Smooth muscle cell of the coronary artery (primary cell): ENCODE measurements at places on chromosomes 1 and 21. TPM values are rescaled to one million over a fixed set of nuclear protein-coding genes. Genes with fewer than 3 reads are reported as not detected.

Gene ZNF281
- 15.9 and 19.1 TPM in 2 replicates for total RNA-seq

Gene CCDC30
- total RNA-seq: 0.38 and 1.8 TPM in 2 replicates

Gene TIAM1
- 0.75 and 5.3 TPM in 2 replicates for total RNA-seq

Gene SNIP1
- total RNA-seq: 15.6 and 16.3 TPM in 2 replicates

Gene MINDY1
- total RNA-seq: 7.1 and 11.0 TPM in 2 replicates

Gene IGSF3
- total RNA-seq: 0.47 and 1.1 TPM in 2 replicates

Gene HSPA6
- 0.75 and 0.94 TPM in 2 replicates for total RNA-seq

Gene ASPM
- total RNA-seq: 0.47 and 6.1 TPM in 2 replicates

Gene SSU72
- total RNA-seq: 24.2 and 47.0 TPM in 2 replicates

Gene SLC6A9
- total RNA-seq: 4.6 and 7.5 TPM in 2 replicates

Gene WNT9A
- 0.23 and 0.70 TPM in 2 replicates for total RNA-seq

Gene DCST1
- not detected in 2 replicates for total RNA-seq

Gene FAM89A
- 2.3 and 7.7 TPM in 2 replicates for total RNA-seq

Gene NAV1
- total RNA-seq: 6.9 and 26.6 TPM in 2 replicates

Gene FAM151A
- not detected in 2 replicates for total RNA-seq

Gene RNU1-2
- total RNA-seq: 2,564 and 3,022 TPM in 2 replicates

Gene TMCO2
- not detected in 2 replicates for total RNA-seq

Gene ASTN1
- total RNA-seq: not detected in 2 replicates

Gene GUCA2A
- not detected in 2 replicates for total RNA-seq

Gene CA14
- not detected in 2 replicates for total RNA-seq

Gene TCHH
- total RNA-seq: 0.08 and 0.12 TPM in 2 replicates

Gene RAB42
- total RNA-seq: 1.5 and 3.2 TPM in 2 replicates

Gene NCSTN
- 59.3 and 60.1 TPM in 2 replicates for total RNA-seq

Gene SELP
- 1.7 TPM in 1 of 2 replicates, not detected in the other for total RNA-seq

Gene LCE2C
- total RNA-seq: not detected in 2 replicates

Gene MR1
- 12.8 and 16.3 TPM in 2 replicates for total RNA-seq

Gene TSPEAR
- total RNA-seq: not detected in 2 replicates

Gene TNFSF18
- 0.12 and 0.60 TPM in 2 replicates for total RNA-seq

Gene GPR25
- total RNA-seq: not detected in 2 replicates

Gene FCGR3A
- not detected in 2 replicates for total RNA-seq

Gene CFHR4
- total RNA-seq: not detected in 2 replicates

Gene RNF186
- total RNA-seq: not detected in 2 replicates

Gene KIF17
- total RNA-seq: 0.23 and 0.82 TPM in 2 replicates

Gene AHDC1
- 3.9 and 7.3 TPM in 2 replicates for total RNA-seq

Gene CD1E
- not detected in 2 replicates for total RNA-seq

Gene SPRR1B
- not detected in 2 replicates for total RNA-seq

Gene ZSWIM5
- 0.23 and 0.68 TPM in 2 replicates for total RNA-seq

Gene ABCA4
- total RNA-seq: 0.15 and 1.1 TPM in 2 replicates

Gene SLC6A17
- under 0.01 and 0.82 TPM in 2 replicates for total RNA-seq

Gene BMP8B
- total RNA-seq: under 0.01 TPM in 1 of 2 replicates, not detected in the other

Gene HHAT
- 1.1 and 3.9 TPM in 2 replicates for total RNA-seq

Gene ACOT7
- total RNA-seq: 20.0 and 77.3 TPM in 2 replicates

Gene NR1I3
- not detected in 2 replicates for total RNA-seq
